ENCODE measurements at places on chromosomes 3 and 15. TPM values are rescaled to one million over a fixed set of nuclear protein-coding genes. Genes with fewer than 3 reads are reported as not detected.

The STRC gene
- 0.71 TPM for total RNA-seq

The SOX2 gene
- total RNA-seq, result 2.7 TPM

The ATP13A4 gene
- 6.2 TPM for total RNA-seq

The RPLP1 gene
- 76.2 TPM for total RNA-seq

The KLHL6 gene
- not detected for total RNA-seq

The DGKG gene
- total RNA-seq, result 0.34 TPM

The SRPRB gene
- 96.7 TPM for total RNA-seq

The PLA2G4B gene
- 6.6 TPM for total RNA-seq

The CLN6 gene
- 7.5 TPM for total RNA-seq
